ENCODE measurements at places on chromosomes 13 and 19.

DNA sequence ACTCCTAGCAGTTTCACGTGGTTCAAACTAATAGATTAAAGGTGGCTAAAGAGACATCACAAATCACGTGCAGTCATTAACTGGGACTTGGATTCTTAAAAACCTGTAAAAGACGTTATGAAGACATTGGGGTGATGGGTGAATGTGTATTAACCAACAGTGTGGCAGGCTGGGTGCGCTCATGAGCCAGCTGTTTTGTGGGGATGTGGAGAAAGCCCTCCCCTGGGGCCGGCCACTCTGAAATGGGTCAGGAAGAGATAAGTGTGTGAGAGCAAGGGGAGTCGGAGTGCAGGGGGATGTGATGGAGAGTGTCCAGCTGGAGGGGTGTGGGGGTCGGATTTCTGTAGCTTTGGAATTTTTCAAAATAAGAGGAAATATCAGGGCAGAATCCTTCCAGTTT is 10.4 kb downstream of the UPF1 start:
- DNase-seq, result no peak

GRCh38 chr13:41286370-41286769 is 23.0 kb upstream of the MTRF1 start:
- DNase-seq, result no peak

- DNase-seq, result peak; percentile 62
Observed at GRCh38 chr19:4576016-4576933, 16.8 kb upstream of the SEMA6B start.

GRCh38 chr19:42596391-42597072 is 1.8 kb upstream of the CEACAM8 start:
- DNase-seq, result peak; percentile 20

GRCh38 chr13:23751195-23751594 is 138.0 kb downstream of the MIPEP start:
- DNase-seq, result no peak

DNA sequence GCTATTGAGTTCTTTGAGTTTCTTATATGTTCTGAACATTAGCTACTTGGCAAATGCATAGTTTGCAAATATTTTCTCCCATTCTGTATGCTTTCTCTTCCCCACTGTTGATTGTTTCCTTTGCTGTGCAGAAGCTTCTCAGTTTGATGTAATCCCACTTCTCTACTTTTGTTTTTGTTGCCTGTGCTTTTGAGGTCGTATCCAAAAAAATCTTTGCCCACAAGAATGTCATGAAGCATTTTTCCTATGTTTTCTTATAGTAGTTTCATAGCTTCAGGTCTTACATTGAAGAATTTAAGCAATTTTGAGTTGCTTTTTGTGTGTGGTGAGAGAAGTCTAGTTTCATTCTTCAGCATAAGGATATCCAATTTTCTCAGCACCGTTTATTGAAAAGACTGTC is 536.7 kb upstream of the ARGLU1 start:
- DNase-seq, result no peak

DNA sequence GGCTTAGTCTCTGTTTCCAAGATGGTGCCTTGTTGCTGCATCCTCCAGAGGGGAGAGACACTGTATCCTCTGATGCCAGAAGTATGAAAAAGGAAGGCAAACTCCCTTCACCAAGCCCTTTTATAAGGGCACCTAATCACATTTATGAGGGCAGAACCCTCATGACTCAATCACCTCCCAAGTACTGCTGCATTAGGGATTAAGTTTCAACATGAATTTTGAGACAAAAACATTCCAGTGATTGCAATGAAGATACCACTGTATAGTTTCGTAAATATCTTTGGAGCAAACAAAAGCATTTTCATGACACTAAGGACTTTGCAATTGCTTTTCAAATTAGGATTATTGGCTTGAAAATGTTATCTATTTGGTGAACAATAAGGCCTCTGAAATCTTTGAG is 63.8 kb downstream of the RNF17 start:
- DNase-seq, result no peak

GRCh38 chr13:76759877-76760276 is 126.3 kb downstream of the KCTD12 start:
- DNase-seq, result no peak

GRCh38 chr13:73173279-73173811 is 114.5 kb downstream of the KLF5 start:
- peak; percentile 14 for DNase-seq

- DNase-seq, result peak; percentile 96
Observed at GRCh38 chr13:80048802-80049201, 292.1 kb downstream of the SPRY2 start.

DNA sequence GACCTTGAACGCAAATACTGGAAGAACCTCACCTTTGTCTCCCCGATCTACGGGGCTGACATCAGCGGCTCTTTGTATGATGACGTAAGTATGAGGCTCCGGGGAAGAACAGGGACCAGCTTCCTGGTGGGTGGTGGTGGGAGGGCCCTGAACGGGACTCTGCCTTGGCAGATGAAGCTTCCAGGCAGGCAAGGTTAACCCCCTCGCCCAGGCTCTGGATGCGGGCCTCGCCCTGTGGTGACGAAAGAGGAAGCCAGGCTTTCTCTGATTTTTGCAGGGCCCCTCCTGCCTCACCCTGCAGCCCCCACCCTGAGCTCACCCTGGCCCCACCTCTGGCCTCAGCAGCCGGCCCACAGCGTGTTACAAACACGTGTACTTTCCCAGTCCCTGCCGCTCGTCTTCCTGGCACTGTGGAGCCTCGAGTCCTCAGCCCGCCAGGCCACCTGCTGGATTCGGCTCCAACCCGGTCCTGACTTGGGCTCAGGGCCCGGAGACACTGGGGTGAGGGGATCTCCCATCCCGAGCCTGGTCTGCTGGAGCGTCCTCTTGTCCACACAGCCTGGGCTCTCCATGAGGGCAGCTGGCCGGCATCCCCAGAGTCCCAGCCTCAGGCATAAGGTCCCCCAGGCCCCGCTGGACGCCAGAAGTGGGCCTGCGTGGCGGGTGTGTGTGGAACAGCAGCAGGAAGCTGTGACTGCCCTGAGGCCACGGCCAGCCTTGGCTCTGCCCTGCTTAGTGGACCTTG is 72.4 kb downstream of the KDM4B start:
- DNase-seq, result no peak

DNA sequence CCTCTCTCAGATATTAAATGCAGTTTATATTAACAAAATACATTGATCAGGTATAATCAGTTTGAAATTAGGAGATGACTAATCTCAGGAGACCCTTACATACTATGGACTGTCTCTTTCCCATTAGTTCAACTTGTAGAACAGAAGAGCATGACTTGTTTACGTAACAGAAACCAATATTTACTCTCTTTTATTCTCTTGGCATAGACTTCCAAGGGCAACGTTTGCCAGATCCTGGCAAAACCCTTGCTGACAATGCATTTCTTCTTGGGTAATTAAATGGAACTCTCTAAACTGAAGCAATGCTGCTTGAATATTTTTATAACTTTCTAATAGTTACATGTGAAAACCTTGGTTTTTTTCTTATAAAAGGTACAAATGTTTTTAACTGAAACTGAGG is 68.3 kb upstream of the MYO16 start:
- no peak for DNase-seq

GRCh38 chr13:103403814-103404213 is 337.6 kb upstream of the SLC10A2 start:
- DNase-seq, result no peak

- no peak for DNase-seq
Observed at GRCh38 chr13:42561752-42562467, 12.0 kb upstream of the TNFSF11 start.

DNA sequence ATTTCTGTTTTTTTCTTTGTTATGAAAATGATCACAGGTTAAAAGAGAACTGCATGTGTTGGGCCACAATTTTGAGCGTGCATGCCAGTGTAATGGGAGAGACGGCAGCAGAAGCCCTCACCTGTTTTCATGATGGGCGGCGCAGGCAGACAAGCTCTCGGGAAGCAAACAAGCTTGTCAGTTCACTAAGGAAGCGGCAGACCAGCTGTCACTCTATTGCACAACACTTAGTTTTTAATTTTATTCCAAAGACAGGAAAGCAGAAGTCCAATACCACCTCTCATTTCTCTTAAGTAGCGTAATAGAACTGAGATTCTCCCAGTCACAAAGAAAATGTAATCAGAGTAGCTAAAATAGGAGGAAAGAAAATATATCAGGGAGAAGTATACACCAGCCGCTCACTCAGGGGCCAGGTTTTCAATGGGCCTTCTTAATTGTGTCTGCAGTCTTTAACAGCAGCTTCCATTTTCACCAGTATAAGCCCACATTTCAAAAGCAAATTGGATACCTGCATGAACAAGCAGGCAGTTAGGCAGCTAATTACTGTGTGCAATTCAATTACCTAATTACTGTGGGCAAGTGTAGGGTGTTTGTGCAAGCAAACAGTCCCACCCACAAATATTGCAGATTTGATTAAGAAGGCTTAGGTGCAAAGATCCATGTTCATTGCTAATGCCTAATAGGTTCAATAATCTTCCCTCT is 711.4 kb downstream of the DIAPH3 start:
- peak; percentile 46 for DNase-seq

- DNase-seq, result no peak
Observed at GRCh38 chr13:111022241-111022640, 92.9 kb upstream of the ARHGEF7 start.

DNA sequence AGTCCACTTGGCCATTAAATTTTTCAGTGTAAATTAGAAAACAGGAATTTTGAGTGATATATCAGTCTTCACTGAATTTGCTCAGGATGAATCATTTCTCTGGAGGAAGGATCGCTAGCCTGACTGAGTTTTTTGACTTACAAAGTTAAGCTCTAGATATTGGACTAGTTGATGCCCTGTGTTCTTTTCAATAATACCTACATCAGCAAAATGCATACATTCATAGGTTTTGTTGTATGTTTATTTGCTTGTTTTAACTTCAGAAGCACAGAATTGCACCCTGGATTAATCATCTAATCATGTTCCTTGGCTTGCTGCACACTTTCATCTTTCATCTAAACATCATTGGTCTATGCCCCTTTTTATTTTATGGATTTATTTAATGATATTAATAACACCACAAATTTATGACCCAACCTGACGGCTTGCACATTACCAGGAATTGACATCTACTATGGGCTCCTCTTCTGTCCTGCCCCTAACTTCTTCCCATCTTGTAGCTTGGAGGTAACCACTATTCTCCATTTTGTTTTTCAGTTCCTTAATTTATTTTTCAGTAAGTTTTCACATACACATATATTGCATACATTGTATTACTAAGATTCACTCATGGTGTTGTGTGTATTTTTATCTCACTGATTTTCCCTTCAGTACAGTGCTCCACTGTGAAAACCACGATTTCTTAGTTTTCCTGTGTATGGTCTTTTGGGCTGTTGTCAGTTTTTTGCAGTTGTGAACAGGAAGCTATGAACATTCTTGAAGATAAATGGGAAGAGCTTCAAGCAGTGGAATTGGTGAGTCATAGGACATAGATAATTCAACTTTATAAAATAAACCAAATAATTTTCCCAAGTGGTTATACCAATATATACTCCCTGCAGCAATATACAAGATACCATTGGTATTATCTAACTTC is 23.3 kb downstream of the COMMD6 start:
- no peak for DNase-seq

- DNase-seq, result no peak
Observed at GRCh38 chr13:73036566-73036965, 22.2 kb upstream of the KLF5 start.

DNA sequence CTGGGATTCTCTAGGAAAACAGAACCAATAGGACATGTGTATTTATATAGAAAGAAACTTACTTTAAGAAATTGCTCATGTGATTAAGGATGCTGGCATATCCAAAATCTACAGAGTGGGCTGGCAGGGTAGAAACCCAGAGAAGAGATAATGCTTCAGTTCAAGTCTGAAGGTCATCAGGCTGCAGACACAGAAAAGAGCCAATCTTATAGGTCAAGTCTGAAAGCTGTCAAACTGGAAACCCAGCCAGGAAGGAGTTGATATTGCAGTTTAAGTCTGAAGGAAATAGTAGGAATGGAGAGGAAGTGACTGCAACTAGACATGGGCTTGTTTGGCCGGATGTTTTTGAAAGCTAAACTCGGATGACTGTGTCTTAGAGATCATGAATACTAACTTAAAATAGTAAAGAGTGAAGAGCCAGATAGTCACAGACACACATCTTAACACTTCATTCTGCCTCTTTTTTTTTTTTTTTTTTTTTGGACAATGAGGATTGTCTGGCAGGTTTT is 125.3 kb upstream of the GPC6 start:
- DNase-seq, result no peak

DNA sequence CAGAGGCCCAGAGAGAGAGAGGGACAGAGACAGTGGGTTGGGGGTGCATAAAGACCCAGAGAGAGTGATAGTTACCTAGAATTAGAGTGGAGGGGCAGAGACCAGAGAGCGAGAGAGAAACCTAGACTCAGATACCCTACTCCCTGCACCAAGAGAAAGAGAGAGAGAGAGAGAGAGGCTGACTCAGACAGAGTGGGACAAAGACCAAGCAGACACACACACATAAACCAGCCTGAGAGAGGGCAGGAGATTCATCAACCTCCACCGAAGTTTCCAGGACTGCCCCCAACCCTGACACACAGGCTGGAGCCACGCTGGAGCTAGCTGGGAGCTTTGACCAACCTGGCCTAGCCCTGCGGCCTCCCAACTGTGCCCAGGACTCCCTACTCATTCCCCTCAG is 12.9 kb downstream of the SYT3 start:
- no peak for DNase-seq

DNA sequence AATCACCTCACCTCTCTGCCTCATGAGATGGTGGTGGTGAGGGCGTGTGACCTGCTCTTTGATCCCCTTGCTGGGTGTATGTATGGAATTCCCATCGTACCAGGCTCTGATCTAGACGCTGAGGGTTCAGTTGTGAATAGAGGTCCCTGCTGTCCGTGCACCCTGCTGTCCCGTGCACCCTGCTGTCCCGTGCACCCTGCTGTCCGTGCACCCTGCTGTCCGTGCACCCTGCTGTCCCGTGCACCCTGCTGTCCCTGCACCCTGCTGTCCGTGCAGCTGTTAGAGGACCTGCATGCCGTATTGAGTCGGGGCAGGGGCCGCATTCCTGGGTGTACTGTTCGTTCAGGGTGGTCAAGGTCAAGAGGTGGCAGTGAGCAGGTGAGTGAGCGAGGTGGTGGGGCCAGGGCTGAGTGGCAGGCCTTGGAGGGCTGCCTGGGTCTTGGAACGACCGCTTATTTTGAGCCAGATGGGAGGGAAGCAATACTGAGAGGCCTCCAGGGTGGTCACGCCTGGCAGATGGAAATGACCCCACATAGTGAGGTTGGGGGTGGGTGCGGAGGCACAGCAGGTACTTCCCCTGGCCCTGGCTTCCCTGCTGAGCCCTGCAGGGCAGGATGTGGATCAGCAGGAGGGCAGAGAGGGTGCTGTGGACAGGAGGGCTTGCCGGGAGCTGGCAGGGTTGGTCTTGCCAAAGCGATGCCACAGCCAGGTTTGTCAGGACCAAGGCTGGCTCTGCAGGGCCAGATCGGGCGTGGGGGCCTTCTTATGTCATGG is 4.6 kb upstream of the EPN1 start:
- DNase-seq, result no peak

DNA sequence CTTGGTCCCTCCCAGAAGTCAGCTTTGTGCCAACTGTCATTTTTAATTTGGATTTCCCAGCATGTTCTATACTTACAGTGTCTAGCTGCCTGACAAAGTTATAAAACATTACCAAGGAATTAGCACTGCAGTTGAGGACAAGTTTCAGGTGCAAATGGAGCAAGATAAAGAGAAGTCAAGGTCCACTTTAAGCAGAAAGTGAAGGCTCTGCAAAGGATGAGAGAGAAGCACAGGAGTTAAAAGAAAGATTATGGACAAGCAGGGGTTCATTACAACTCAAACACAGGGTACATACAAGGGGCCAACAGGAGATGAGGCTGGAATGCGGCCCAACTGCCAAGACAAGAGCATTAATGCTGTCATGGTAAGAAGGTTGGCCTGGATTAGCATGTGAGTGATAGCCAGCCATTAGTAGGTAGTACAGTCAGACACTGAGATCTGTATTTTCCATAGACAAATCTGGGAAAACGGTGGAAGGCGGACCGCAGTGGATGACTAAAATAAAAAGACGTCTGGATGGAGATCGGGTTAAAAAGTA is 17.6 kb downstream of the UBL3 start:
- DNase-seq, result no peak
